Activated CD8-positive, alpha-beta T cell treated with anti-CD3 and anti-CD28 coated beads, Interleukin-2, amount 10 ng/mL, durations not matched to agents 7 days and 5 days (primary cell): ENCODE measurements at places on chromosomes 5 and 9. TPM values are rescaled to one million over a fixed set of nuclear protein-coding genes. Genes with fewer than 3 reads are reported as not detected.
A peak's percentile ranks its signal among the peaks of the same experiment; 100 is the strongest.

DNA sequence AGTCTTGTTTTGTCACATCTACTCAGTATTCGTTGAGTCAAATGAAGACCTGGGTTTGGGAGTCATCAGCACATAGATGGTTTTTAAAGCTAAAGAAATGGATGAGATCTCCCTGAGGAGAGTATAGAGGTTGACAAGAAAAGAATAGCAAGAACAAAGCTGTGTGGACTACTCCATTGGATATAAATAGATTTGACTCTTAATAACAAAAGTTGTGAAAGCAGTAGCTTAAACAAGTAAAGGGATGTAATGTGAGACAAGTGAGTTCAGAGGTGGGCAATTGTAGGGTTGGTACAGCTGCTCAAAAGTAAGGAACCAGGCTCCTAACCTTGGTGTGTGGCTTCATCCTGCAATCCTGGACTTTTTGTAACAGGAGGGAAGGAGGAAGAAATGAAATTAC is 49.3 kb downstream of the CSNK1G3 start:
- H3K27ac ChIP-seq = no peak overlapping the region
- H3K4me3 ChIP-seq = no peak overlapping the region
- no peaks in the 10 kb centered on the region for H3K4me1 ChIP-seq
- H3K27me3 ChIP-seq = no peaks in the 10 kb centered on the region
- DNase-seq = no peak

DNA sequence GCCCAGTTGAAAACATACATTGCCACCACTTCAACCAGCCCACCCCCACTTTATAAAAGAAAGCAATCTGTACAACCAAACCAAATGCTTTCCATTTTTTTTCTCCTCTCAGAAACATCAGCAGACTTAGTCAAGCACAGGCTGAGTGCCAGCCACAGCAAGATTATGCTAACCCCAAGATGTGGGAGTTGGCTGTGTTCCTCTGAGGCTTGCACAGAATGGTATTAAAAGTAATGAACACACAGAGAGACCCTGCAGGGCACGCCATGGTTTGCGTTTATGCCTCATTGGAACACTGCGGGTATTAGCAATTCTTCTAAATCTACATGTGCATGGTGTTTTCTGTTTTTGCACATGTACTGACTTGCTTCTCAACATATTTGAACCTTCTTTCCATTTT is 419.9 kb upstream of the GRAMD2B start:
- H3K4me1 ChIP-seq = no peaks in the 10 kb centered on the region
- no peaks in the 10 kb centered on the region for H3K27me3 ChIP-seq
- H3K4me3 ChIP-seq = no peak overlapping the region
- no peak overlapping the region for H3K27ac ChIP-seq
- H3K36me3 ChIP-seq = no peaks in the 10 kb centered on the region

DNA sequence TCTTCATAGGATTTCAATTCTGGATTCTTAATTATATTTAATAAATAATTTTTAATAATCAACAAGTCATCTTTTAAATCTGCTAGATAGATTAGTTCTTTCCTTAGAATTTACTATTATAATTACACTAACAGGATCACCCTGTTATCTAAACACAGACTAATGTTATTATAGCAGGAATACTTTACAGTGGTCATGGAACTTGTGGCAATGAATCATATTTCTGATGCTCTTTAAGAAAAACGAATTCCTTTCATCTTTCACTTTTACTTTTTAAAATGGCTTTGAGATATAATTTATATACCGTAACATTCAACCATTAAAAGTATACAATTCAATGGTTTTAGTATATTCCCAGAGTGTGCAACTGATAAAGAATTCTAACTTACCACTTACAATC is 29.7 kb upstream of the CDK5RAP2 start:
- DNase-seq = no peak
- H3K27me3 ChIP-seq = no peaks in the 10 kb centered on the region
- no peaks in the 10 kb centered on the region for H3K4me1 ChIP-seq
- no peak overlapping the region for H3K27ac ChIP-seq

The TLX3 gene
- not detected for total RNA-seq

- peaks cover 16% of the 10 kb centered on the region for H3K4me1 ChIP-seq
- peak overlapping the region; percentile 79 for H3K4me3 ChIP-seq
- H3K27ac ChIP-seq = peak overlapping the region; percentile 70
- DNase-seq = peak; percentile 72
- H3K27me3 ChIP-seq = no peaks in the 10 kb centered on the region
- peaks cover 9% of the 10 kb centered on the region for H3K36me3 ChIP-seq
Measured at GRCh38 chr9:134025606-134026541, 593 bp downstream of the BRD3OS start.

The ARHGEF37 gene
- total RNA-seq = 1.0 TPM

DNA sequence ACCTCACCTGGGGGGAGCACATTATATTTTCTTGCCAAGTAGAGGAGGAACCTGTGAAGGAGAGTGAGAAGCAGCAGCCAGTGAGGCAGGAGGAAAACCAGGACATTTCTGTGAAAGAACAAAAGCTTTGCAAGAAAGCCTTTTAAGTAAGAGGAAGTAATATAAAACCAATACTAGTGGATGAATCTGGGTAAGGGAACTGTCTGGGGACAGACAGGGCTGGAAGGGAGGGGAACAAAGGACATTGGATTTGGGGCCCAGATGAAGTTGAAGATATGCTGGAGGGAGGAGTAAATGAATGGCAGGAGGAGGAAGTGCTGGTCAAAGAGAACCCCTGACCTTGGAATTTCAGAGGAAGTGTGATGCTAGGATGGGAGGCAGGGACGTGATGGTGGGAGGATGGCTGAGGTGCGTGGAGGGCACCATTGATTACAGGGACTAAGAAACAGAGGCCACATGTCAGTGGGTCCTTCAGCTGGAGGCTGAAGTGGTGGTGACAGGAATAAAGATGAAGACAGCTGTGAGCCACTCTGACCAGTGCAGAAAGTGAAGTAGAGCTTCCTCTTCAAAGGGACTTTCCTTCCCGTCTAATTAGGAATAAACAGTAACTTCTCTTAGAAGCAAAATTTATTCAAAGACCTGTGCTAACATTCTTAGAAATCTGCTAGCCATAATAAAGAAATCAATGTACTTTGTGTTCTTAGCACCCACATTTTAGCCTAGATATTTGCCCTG is 43.5 kb upstream of the FABP6 start:
- H3K27me3 ChIP-seq = peaks cover 16% of the 10 kb centered on the region
- H3K27ac ChIP-seq = no peak overlapping the region
- H3K36me3 ChIP-seq = peaks cover 1% of the 10 kb centered on the region
- no peak overlapping the region for H3K4me3 ChIP-seq

DNA sequence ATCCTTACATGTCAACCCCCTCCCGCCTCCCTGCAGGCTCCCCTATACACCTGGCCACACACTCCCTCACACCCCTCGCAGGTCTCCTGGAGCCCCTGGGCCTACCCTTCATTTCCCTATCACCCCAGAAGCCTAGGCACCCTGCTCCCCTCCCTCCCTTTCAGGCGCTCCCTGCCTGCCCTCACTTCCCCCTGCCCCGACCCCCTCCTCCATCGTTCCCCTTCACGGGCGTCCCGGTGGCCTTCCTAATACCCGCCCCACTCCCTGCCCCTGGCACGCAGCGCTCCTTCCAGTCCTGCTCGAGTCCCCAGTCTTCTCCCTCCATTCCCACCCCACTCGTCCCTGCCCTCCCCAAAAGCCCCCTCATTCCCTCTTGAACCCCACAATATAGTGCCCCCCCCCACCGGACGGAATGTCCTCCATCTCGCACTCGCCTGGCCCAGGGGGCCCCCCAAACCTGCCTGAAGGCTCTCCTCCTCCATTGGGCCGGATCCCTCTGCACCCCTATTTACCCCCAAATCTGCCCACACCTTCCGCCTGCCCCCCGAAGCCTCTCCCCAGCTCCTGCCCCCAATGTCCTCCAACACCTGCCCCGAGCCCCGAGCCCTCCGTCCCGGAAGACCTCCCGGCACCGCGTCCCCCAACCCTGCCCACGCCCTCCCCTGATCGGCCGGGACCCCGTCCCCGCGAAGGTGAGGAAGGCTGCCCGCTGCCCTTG is 746 bp downstream of the STRBP start:
- H3K4me3 ChIP-seq = peak overlapping the region; percentile 76
- DNase-seq = no peak
- H3K27ac ChIP-seq = peak overlapping the region; percentile 70
- H3K27me3 ChIP-seq = peaks cover 3% of the 10 kb centered on the region

DNA sequence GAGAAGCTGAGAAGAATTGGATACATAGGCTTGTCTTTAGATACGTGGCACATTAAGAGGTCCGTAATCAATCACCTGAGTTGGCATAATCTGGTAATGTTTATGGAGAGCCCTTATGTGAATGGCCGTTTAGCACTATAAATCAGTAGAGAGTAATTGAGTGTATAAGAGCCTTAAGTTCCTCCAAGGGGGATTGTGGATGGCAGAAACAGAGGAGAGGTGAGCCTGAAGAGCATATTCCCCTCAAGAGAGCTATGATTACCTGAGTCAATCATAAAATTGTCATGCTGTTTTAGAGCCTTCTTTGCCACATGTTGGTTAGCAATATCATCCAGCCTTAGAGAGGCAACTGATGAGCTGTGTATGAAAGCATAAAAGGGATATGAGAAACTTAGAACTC is 58.8 kb downstream of the FOCAD start:
- H3K27ac ChIP-seq = no peak overlapping the region
- H3K4me3 ChIP-seq = no peak overlapping the region
- H3K4me1 ChIP-seq = peaks cover 13% of the 10 kb centered on the region
- DNase-seq = no peak
- H3K27me3 ChIP-seq = no peaks in the 10 kb centered on the region

The F2RL1 gene
- 2.2 TPM for total RNA-seq

- no peak for DNase-seq
- H3K27me3 ChIP-seq = peaks cover under 1% of the 10 kb centered on the region
- H3K4me3 ChIP-seq = no peak overlapping the region
- H3K36me3 ChIP-seq = no peaks in the 10 kb centered on the region
Measured at GRCh38 chr5:179256328-179257175, 88.7 kb downstream of the ADAMTS2 start.

GRCh38 chr9:71858812-71859211 is 52.2 kb downstream of the ABHD17B start:
- H3K36me3 ChIP-seq = peaks cover 51% of the 10 kb centered on the region
- DNase-seq = no peak
- no peak overlapping the region for H3K27ac ChIP-seq
- H3K4me1 ChIP-seq = peaks cover 11% of the 10 kb centered on the region

DNA sequence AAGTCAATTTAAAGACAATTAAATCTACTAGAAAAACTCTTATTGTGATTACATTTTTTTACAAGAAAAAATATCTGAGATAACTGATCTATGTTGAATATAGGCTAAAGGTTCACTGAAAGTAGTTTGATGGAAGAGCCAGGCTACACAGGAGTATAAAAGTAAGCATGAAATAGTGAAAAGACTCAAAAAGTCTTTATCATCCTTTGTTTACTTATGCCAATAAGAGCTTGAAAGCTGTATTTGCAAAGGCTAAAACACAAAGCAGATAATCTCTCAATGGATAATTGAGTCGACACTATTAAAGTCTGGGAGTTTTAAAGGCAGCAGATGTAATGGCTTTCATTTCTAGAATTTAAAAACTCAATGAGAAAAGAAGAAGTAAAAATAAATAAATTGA is 42.0 kb downstream of the SSBP2 start:
- no peak for DNase-seq
- H3K27ac ChIP-seq = no peak overlapping the region
- no peak overlapping the region for H3K4me3 ChIP-seq
- no peaks in the 10 kb centered on the region for H3K4me1 ChIP-seq
- H3K36me3 ChIP-seq = peaks cover 5% of the 10 kb centered on the region

The MYOZ3 gene
- not detected for total RNA-seq

DNA sequence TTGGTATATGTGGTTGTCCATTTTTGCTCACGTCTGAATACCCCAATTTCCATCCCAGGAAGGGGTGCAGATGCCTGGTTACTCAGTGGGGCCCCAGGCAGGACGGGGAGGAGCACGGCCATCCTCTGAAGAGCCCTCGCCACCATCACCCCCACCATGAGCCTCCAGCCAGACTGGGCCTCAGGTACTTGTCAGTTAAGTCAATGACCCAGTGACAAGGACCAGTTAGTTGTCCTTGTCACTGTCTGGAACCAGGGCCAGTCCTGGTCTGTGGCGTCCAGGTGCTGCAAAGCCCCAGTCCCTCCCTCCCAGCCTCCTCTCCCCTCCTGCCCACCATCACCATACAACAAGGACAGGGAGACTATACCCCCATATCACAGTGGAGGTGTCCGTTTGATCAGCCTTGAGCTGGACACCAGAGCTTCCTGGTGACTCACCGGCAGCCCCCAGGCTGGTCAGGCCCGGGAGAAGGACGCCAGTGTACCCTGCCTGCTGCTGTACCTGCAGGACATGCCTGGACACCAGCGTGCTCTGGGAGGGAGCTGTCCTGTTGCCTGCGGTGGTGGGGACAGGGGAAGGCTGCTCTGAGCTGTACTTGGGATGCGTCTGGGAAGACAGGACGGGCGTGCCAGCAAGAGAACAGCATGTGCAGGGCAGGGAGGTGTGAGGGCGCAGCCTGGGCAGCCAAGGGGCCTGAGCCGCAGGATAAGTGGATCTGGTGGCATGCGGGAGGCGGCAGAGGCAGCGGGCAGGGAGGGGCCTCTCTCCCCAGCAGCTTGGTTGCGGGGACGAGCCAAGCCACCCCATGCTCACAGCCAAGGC is 32.6 kb upstream of the TTLL11 start:
- peaks cover 22% of the 10 kb centered on the region for H3K4me1 ChIP-seq
- H3K36me3 ChIP-seq = no peaks in the 10 kb centered on the region
- peaks cover 30% of the 10 kb centered on the region for H3K27me3 ChIP-seq
- H3K4me3 ChIP-seq = no peak overlapping the region

DNA sequence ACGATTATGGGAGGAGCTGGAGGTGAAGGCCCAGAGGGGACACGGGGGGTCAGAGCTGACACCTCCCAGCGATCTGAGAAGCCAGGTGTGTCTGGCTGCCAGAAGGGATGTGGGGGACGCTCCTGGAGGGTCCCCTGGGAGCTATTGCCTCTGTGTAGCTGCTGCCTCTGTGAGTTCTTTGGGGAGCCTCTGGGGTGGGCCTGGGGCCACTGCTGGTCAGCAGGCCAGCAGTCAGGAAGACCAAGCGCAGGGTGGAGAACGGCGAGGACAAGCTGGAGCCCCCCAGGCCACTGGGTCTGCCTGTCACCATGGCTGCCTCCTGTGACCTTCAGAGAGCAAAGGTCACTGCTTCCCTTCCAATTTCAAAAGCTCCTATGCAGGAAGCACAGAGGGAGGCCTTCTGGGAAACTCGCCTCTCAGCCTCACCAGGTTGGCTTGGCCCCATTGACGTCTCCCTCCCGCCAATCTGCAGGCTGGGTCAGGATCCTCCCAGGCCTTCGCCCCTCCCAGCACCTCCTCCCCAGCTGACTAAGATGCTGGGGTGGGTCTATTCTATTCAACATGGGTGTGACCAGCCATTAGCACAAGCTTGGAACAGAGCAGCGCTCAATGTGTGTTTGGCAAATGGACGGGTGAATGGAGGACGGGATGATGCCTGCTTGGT is 126.4 kb downstream of the GAPVD1 start:
- no peaks in the 10 kb centered on the region for H3K36me3 ChIP-seq
- no peak overlapping the region for H3K27ac ChIP-seq
- DNase-seq = no peak
- no peak overlapping the region for H3K4me3 ChIP-seq
- no peaks in the 10 kb centered on the region for H3K4me1 ChIP-seq
- no peaks in the 10 kb centered on the region for H3K27me3 ChIP-seq

- H3K4me3 ChIP-seq = no peak overlapping the region
- H3K4me1 ChIP-seq = peaks cover 64% of the 10 kb centered on the region
- H3K27me3 ChIP-seq = no peaks in the 10 kb centered on the region
Measured at GRCh38 chr5:178250263-178250662, 17.7 kb upstream of the PHYKPL start.

GRCh38 chr9:18294229-18294628 is 179.7 kb upstream of the ADAMTSL1 start:
- H3K36me3 ChIP-seq = no peaks in the 10 kb centered on the region
- H3K27ac ChIP-seq = no peak overlapping the region
- H3K27me3 ChIP-seq = no peaks in the 10 kb centered on the region
- no peaks in the 10 kb centered on the region for H3K4me1 ChIP-seq
- no peak overlapping the region for H3K4me3 ChIP-seq
- no peak for DNase-seq
